ENCODE measurements at places on chromosomes 5 and 9. TPM values are rescaled to one million over a fixed set of nuclear protein-coding genes. Genes with fewer than 3 reads are reported as not detected.

Gene SPATA6L
- total RNA-seq = 22.5 TPM

DNA sequence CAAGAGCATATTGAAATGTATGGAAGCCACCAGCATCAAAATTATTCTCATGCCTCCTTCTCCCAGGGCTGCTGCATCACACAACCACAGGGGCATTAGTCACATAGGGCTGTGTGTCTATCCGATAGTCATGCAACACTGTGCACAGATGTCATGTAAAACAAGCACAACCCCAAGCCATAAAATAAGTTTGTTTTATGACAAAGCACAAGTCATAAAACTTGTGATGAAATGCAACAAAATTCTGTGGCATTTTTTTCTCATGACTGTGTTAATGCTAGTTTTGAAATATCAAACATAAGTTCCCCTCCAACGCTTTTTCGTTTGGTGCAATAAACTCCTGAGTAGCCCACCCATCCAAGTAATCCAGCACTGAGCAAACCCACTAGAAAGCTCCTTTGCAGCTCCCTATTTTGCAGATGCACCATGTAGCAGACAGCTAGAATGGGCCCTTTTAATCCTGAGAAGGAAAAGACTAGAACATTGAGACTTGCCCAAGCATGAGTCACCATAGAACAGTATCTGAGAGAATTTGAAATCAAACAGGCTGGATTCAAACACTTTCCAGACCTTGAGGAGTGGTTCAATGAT, 93.3 kb upstream of the ZNF366 start:
- no peaks in the 10 kb centered on the region for H3K36me3 ChIP-seq
- DNase-seq = no peak
- H3K4me3 ChIP-seq = no peak overlapping the region
- no peak overlapping the region for H3K27ac ChIP-seq
- H3K27me3 ChIP-seq = no peaks in the 10 kb centered on the region

- no peaks in the 10 kb centered on the region for H3K36me3 ChIP-seq
- DNase-seq = no peak
- H3K27ac ChIP-seq = no peak overlapping the region
These were observed 175.5 kb upstream of the SV2C start for GRCh38 chr5:75907651-75908050.

Gene FYB1
- total RNA-seq = 10.2 TPM

Gene LCN6
- 4.1 TPM for total RNA-seq

- no peaks in the 10 kb centered on the region for H3K27me3 ChIP-seq
- no peak for DNase-seq
- no peaks in the 10 kb centered on the region for H3K4me1 ChIP-seq
These were observed 59.7 kb downstream of the GNA14 start for GRCh38 chr9:77588271-77588937.

DNA sequence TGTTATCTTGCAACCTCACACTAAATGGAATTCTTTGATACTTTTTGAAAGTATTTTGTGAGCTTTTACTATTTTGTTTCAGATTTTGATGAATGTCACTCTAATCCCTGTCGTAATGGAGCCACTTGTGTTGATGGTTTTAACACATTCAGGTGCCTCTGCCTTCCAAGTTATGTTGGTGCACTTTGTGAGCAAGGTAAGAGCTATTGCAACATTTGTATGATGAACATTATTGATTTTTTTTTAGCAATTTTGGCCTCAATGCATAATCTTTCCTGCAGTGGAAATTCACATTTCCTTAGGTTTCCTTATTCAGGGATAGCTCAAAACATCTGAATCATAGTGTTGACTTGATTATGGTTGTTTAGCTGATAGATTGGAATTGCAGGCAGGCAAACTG, 76.3 kb downstream of the VCAN start:
- H3K27ac ChIP-seq = no peak overlapping the region
- no peaks in the 10 kb centered on the region for H3K36me3 ChIP-seq
- DNase-seq = no peak
- H3K27me3 ChIP-seq = no peaks in the 10 kb centered on the region

- H3K4me1 ChIP-seq = no peaks in the 10 kb centered on the region
- H3K36me3 ChIP-seq = no peaks in the 10 kb centered on the region
- peak overlapping the region; percentile 67 for H3K27ac ChIP-seq
- H3K27me3 ChIP-seq = no peaks in the 10 kb centered on the region
- no peak for DNase-seq
These were observed 57.4 kb downstream of the SERINC5 start for GRCh38 chr5:80198399-80198798.

- no peak overlapping the region for H3K27ac ChIP-seq
- H3K4me3 ChIP-seq = no peak overlapping the region
- no peak for DNase-seq
- no peaks in the 10 kb centered on the region for H3K27me3 ChIP-seq
These were observed 37.9 kb upstream of the NR4A3 start for GRCh38 chr9:99783799-99784198.

Gene SLC25A2
- 2.0 TPM for total RNA-seq

- DNase-seq = no peak
- no peaks in the 10 kb centered on the region for H3K36me3 ChIP-seq
- H3K27me3 ChIP-seq = no peaks in the 10 kb centered on the region
- no peak overlapping the region for H3K4me3 ChIP-seq
These were observed 189.3 kb upstream of the EFNA5 start for GRCh38 chr5:107860044-107860443.

- H3K36me3 ChIP-seq = no peaks in the 10 kb centered on the region
- H3K4me1 ChIP-seq = no peaks in the 10 kb centered on the region
- DNase-seq = no peak
- H3K4me3 ChIP-seq = no peak overlapping the region
- H3K27me3 ChIP-seq = no peaks in the 10 kb centered on the region
- H3K27ac ChIP-seq = no peak overlapping the region
These were observed 56.1 kb downstream of the ITGA2 start for GRCh38 chr5:53045263-53045662.

GRCh38 chr9:74379718-74380117, 117.4 kb upstream of the RORB start:
- H3K27ac ChIP-seq = no peak overlapping the region
- no peak for DNase-seq
- H3K36me3 ChIP-seq = no peaks in the 10 kb centered on the region
- H3K4me3 ChIP-seq = no peak overlapping the region

DNA sequence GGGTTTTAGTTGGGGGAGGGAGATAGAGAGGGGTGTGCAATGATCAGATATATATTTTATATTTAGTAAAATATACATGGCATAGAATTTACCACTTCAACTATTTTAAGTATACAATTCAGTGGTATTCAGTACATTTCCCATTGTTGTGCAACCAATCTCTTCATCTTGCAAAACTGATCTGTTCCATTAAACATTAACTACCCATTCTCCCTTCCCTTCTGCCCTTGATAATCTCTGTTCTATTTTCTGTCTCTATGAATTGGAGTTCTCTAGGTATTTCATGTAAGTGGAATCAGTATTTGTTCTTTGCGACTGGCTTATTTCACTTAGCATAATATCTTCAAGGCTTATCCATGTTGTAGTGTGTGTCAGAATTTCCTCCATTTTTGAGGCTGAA, 38.6 kb downstream of the TGFBI start:
- no peak overlapping the region for H3K4me3 ChIP-seq
- no peaks in the 10 kb centered on the region for H3K4me1 ChIP-seq
- H3K27me3 ChIP-seq = no peaks in the 10 kb centered on the region
- no peaks in the 10 kb centered on the region for H3K36me3 ChIP-seq
- no peak for DNase-seq

Gene CCDC180
- total RNA-seq = 10.6 TPM

Gene TMED9
- 95.1 TPM for total RNA-seq

GRCh38 chr9:132474253-132474652, 64.2 kb downstream of the CFAP77 start:
- no peaks in the 10 kb centered on the region for H3K4me1 ChIP-seq
- H3K4me3 ChIP-seq = no peak overlapping the region
- DNase-seq = no peak
- H3K36me3 ChIP-seq = no peaks in the 10 kb centered on the region
- H3K27me3 ChIP-seq = peaks cover 17% of the 10 kb centered on the region
